ENCODE measurements at places on chromosomes 1 and 21.

GRCh38 chr21:36532769-36533467, 53.0 kb upstream of the CLDN14 start:
- DNase-seq: peak; percentile 47

GRCh38 chr21:38984568-38984967, 178.8 kb downstream of the ETS2 start:
- DNase-seq: no peak

GRCh38 chr1:225863167-225863566, 19.0 kb downstream of the TMEM63A start:
- peak; percentile 32 for DNase-seq

DNA sequence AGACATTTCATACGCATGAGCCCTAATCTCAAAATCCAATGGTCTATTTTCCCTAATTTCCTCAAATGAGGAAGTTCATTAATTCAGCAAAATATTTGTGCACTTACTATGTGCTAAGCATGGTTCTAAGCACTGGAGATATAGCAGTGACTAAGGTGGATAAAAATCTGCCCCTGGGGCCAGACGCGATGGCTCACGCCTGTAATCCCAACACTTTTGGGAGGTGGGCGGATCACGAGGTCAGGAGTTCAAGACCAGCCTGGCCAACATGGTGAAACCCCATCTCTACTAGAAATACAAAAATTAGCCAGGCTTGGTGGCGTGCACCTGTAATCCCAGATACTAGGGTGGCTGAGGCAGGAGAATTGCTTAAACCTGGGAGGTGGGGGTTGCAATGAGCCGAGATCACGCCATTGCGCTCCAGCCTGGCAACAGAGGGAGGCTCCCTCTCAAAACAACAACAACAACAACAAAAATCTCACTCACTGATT, 4.3 kb upstream of the MIIP start:
- DNase-seq: peak; percentile 14

- no peak for DNase-seq
These were observed 41.9 kb downstream of the FAM163A start for GRCh38 chr1:179785031-179785431.

GRCh38 chr21:14959343-14959742, 105.5 kb downstream of the NRIP1 start:
- peak; percentile 43 for DNase-seq

- DNase-seq: peak; percentile 38
These were observed 190.9 kb upstream of the ADGRL4 start for GRCh38 chr1:79197421-79197820.

GRCh38 chr21:15809818-15810217, 80.0 kb downstream of the USP25 start:
- peak; percentile 78 for DNase-seq

DNA sequence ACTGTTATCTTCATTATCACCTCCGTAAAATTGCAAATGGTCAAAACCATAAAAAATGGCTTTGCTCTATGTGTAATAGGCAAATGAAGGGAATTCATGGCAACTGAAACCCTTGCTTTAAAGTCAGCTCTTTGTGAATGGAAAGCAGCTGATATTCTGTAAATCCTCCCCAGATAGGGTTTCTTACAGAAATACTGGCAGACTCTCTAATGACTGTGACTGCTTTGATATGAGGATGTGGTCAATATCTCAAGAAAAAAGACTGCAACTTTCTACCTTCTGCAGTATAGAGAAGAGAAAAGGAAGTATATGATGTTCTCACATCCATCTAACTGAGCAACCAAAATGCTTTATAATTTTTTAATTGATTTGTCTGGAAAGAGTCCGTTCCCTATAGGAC, 193.1 kb downstream of the ST6GALNAC3 start:
- DNase-seq: no peak

GRCh38 chr1:212622467-212622866, 13.9 kb downstream of the ATF3 start:
- no peak for DNase-seq

DNA sequence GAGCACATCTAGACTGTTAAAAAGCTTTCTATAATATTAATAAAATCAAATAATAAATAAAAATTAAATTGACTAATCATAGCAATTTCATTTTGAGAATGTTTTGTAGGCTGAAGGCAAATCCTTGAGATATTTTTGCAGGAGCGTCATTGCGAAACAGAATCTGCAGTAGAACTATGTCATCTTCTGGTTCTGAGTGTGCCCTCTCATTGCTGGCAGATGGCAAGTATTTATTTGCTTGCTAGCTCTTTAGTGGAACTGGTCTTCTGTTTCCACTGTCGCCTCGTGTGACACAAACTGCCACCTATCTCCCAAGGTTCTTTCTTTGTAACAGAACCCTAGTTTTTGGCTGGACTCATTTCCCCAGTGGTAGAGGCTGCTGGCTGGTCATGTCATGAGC, 19.0 kb upstream of the IRF2BP2 start:
- DNase-seq: no peak

GRCh38 chr21:42311816-42312625, 3.2 kb downstream of the TFF3 start:
- DNase-seq: no peak

GRCh38 chr1:239006276-239006675, 380.1 kb upstream of the CHRM3 start:
- DNase-seq: no peak

GRCh38 chr21:40041446-40041845, 174.2 kb downstream of the PCP4 start:
- DNase-seq: no peak

GRCh38 chr1:238153253-238153652, 262.5 kb upstream of the ZP4 start:
- DNase-seq: no peak

DNA sequence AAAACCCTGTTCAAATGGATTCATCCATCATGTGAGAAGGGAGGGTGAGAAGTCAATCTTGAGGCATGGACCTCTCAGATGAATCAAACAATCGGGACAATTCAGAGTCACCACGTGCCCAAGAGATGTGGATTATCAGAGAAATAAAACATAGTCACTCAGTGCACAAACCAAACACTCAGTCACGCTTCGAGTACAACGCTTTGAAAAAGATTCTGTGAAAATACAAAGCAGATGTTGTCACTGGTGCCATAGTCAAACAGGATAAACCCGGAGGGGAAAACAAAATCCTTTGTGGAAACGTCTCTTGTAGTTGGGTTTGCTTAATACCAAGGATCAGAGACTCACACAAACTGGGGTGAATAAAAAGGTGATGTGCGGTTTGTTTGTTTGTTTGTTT, 188.4 kb downstream of the RRAGC start:
- DNase-seq: no peak

- peak; percentile 28 for DNase-seq
These were observed 486 bp downstream of the NIPAL3 start for GRCh38 chr1:24415910-24416665.

DNA sequence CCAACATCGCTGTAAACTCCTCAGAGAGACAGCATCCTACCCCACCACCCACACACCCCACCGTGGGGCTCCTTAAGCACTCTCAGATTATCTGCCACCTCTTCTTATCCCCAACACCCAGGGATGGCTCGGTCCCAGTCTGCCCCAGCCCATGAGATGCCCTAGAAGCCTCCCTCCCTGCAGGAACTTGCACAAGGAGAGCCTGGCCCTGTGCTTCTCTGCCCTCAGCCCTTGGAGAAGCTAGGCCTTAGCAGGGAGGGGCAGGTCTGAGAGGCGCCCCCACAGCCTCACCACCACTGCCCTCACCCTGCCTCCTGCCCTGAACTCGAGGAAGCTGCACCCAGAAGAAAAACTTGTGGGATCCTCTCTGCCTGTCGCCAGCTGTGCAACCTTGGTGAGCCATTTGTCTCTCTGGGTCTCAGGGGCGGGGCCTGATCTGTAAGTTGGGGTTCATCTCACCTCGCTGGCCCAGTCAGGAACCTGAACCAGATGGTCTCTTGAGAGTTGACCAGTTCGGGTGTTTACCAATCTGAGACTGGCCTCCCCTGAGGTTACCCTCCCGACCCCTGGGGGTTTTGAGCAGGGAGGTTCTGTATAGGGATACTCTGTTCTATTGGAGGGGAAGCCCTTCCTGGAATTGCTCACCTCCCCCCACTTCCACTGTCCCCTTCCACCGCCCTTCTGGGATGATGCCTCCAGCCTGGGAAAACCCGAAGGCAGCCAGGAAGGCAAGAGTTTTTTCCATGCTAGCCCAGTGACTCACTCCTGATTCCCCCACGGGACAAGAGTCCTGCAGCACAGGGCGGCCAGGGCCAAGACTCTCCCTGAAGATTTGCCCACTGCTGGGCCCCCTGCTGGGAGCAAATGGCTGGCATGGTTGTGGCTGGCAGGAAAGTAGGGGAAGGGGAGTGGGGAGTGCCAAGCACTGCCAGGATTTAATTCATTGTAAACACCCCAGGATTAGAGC, at the start of gene S100A3:
Gene S100A3, minus strand, starts transcription at position 537 of the 967 bp plus-strand sequence. CDS start 773 bp downstream, outside the sequence.
- peak; percentile 91 for DNase-seq

DNA sequence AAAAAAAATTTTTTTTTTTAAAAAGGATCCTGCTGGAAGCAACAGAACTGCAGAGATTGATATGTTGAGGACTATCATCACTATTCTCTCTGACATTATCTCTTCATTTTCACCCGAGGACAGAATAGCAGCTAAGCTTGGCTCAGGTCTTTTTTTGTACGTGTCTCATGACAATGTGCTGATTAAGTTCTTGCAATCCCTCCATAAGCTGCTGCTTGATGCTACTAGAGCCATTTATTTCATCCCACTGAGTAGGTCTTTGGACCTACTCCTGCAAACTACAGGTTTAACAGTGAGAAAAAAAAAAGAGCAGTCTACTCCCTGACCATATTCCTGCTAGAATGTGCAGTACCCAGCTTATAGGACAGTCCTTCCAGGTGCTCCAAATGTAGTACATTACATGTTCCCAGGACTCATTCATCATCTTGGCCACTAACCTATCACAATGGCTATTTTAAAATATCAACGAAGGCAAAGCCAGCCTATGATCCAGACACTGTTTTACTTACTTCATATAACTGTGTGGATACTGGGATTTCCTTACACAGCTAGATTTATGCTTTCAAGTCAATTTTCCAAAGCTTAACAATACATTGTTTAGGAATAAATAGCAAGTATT, 54.1 kb downstream of the ARHGAP29 start:
- DNase-seq: no peak

DNA sequence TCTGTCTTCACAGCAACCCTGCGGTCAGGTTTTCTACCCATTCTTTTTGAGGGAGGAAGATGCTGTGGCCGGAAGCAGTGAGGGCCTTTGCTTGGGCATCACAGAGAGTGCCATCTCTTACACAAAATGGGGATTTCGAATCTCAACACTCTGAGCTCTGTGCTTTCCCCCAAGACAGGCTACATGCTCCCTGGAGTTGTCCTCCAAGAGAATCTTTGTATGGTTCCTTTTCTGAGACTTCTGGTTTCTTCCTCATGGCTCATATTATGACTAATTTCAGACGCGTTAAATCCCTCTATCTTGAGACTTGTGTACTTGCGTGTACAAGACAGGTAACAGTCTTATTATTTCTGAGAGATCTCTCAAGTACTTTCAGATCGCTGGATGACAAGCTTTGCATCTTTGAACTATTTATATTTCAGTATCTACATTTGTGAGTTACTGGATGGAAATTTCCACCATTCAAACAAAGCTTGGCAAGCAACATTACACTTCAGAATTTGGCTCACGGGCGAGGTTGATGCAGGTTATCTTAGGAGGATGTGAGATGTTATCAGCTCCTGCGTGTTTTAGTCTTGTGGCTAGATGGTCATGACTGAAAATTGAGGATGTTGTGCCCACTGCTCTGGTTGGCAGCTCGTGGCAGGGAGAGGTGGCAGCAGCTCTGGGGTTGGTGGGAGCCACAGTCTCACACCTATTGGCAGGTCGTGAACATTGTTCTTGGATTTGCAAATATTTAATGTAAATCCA, 19.4 kb downstream of the ABCG1 start:
- no peak for DNase-seq

DNA sequence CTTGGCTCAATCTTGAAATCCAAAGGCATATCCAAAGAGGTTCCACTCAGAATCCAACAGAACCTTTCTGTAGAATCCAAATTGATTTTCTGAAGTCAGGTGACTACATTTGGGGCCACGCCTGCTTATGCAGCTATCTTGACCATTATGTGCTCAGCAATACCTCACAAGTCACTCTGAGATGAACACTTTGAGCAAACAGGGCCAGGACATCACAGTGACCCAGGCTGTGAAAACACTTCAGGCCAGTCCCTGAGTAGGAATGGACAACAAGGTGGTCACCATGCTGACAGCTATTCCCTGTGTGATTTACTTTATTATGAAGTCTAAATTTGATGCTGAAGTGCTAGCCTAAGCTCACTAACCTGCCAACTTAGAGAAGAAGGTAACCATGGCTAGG, at the start of gene AKNAD1:
Gene AKNAD1, minus strand, starts transcription at position 101 of the 400 bp plus-strand sequence. CDS start 4,430 bp downstream, outside the sequence.
- no peak for DNase-seq

DNA sequence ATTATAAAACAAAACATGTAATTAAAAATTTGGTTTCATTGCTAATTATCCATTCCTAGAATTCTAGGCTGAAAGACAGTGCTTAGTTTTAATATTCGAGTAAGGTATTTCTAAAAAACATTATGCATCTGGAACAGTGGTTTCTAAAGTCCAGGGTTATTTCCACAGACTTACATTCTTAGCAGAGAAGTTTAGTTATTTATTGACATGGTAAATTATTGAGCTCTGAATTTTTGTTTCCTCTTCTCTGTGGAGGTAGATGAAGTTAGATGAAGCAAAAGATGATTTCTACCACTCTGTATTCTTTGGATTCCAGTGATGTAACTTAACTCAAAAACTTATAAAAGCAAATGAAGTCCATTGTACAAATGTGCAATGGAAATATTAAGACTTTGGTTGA, 709.4 kb downstream of the MRPL39 start:
- DNase-seq: no peak

DNA sequence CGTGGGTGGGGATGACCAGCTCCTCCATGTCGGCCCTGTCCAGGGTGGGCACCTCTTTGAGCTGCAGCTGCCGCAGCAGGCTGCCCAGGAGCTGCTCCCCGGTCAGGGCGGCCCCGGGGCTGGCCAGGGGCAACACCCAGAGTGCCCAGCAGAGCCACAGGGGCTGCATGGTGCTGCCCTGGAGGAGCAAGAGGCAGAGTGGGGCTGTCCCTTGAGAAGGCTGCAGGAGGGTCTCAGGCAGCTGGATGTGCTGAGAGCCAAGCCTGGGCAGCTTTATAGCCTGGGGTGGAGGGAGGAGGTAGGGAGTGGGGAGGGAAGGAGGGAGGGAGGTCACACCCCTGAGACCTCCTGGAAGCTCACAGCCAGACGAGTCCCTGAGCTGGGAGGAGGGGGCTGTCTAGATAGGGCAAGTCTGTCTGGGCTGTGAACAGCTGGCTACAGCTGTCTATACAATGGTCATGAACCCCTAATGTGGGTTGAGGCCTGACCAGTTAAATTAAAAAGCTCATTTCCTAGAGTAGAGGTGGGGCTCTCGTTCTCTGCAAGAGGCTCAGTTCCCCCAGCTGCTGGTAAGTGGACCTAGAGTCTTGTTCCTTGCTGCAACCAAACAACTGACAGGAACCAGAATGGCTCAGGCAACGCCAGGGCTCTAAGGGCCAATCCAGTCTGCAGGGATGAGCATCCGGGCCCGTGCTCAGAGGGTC, at the start of gene LEFTY1:
Gene LEFTY1, minus strand, starts transcription at position 249 of the 704 bp plus-strand sequence. Its CDS starts 80 bp downstream, at position 169.
- no peak for DNase-seq

DNA sequence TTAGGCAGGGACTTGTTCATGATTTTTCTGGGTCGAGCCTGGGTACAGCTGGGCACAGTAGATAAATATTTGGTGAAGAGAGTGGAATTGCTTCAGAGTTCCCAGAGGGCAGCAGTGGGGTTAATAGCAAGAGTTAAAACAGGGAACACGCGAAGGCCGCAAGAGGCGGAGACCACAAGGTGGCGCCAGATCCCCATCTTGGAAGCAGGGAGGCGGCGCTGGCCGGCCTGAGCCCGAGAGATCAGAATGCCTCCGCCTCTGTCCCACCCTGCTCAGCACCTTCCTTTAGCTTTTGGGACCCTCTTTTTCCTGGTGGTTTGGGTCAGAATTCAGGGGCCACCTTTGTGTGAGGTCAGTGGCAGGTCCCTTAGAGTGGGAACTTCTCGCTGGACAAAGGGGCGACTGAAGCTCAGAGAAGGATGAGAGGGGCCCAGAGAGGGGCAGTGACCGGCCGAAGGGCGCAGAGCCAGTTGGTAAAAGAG, 6.5 kb upstream of the PADI2 start:
- DNase-seq: peak; percentile 68
